ENCODE measurements at places on chromosomes 13 and 19.

- DNase-seq: no peak
These were observed 6.9 kb downstream of the MKNK2 start for GRCh38 chr19:2043961-2044708.

- no peak for DNase-seq
These were observed 1.0 kb downstream of the AMH start for GRCh38 chr19:2249880-2250765.

- no peak for DNase-seq
These were observed 3.7 kb downstream of the KIRREL2 start for GRCh38 chr19:35860436-35860817.

DNA sequence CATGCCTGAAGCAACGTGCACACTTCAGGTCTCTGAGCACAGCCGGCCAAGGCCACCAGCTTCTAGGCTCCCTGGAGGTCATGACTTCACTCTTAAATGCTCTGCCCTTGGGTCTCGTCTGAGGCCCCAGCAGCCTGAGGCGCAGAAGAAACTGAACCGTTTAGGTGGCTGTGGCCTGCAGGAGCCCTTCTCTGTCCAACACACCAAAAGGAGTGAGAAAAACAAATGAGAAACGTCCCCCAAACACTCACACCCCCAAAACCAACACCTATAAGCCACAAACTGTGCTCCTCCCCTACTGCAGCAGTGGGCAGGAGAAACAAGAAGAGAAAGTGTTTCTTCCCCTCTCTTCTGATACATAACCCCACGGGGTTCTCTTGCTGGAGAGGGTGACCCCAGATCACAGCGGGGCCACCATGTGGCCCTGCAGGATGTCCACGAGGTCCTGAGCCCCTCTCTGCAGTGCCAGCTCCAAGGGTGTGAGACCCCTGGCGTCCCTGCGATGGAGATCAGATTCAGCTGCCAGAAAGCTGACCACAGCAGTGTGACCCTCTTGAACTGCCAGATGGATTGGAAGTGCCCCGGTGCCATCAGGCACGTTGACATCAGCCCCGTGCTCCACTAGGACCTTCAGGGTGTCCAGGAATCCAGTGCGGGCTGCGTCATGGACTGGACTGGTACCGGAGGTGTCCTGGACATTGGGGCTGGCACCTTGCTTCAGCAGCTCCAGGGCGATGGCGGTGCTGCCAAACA lies 1.0 kb upstream of the KRI1 start:
- no peak for DNase-seq

GRCh38 chr19:13825489-13826441 lies 30.5 kb downstream of the ZSWIM4 start:
- no peak for DNase-seq

GRCh38 chr13:48506092-48506701 lies 26.7 kb downstream of the RCBTB2 start:
- DNase-seq: no peak

DNA sequence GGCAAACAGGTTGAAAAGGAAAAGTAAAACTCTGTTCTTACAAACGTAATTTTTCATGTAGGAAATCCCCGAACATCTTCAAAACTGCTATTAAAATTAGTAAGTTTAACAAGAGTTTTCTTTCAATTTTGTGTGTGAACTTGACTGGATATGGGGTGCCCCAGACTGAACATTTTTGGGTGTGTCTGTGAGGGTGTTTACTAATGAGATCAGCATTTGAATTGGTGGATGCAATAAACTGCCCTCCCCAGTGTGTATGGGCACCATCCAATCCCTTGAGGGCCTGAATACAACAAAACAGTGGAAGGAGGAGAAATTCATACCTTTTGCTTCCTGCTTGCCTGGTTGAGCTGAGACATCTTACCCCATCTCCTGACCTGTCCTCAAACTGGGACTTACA lies 11.8 kb downstream of the HAUS8 start:
- DNase-seq: no peak

GRCh38 chr13:23859904-23860303 lies 29.3 kb downstream of the MIPEP start:
- no peak for DNase-seq

- DNase-seq: no peak
These were observed 116.4 kb downstream of the RFC3 start for GRCh38 chr13:33934343-33934742.

Data from activated CD4-positive, CD25-positive, alpha-beta regulatory T cell treated with anti-CD3 and anti-CD28 coated beads, Interleukin-2, amount 50 U/mL, for 16 hours (primary cell).